ENCODE measurements at places on chromosomes 16 and 17.

- DNase-seq: no peak
These were observed 54.5 kb downstream of the PAFAH1B1 start for GRCh38 chr17:2647957-2648356.

DNA sequence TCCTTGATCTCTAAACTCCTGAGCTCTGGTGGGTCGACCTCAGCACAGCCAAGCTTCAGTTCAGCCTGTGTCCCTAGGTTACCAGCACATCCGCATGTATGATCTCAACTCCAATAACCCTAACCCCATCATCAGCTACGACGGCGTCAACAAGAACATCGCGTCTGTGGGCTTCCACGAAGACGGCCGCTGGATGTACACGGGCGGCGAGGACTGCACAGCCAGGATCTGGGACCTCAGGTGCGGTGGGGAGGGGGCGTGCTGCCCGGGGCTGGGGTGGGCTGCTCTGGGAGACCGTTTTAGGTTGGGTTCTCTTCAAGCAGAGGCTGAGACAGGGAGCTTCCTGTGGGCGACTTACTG lies 1.1 kb downstream of the MLST8 start:
- DNase-seq: no peak

- DNase-seq: no peak
These were observed 271.2 kb downstream of the CBLN1 start for GRCh38 chr16:49010396-49010795.

DNA sequence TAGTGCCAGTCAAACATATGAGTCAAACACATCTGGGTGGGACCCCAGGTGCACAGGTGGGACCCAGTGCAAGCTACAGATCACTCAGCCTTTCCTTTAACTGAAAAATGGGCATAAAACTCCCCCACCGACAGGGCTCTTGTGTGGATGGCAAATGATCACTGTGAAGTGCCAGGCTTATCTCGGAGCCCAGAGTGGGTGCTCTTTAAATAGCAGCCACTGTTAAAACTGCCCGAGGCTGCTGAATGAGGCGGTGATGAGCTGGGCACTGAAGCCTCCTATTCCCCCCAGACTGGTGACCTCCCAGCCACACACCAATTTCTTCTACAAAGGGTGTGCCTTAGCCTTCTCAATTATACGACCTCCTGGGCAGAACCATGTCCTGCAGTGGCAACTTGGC lies 433.8 kb downstream of the SLC39A11 start:
- no peak for DNase-seq

GRCh38 chr17:46262271-46262670 lies 32.7 kb upstream of the LRRC37A start:
- no peak for DNase-seq

DNA sequence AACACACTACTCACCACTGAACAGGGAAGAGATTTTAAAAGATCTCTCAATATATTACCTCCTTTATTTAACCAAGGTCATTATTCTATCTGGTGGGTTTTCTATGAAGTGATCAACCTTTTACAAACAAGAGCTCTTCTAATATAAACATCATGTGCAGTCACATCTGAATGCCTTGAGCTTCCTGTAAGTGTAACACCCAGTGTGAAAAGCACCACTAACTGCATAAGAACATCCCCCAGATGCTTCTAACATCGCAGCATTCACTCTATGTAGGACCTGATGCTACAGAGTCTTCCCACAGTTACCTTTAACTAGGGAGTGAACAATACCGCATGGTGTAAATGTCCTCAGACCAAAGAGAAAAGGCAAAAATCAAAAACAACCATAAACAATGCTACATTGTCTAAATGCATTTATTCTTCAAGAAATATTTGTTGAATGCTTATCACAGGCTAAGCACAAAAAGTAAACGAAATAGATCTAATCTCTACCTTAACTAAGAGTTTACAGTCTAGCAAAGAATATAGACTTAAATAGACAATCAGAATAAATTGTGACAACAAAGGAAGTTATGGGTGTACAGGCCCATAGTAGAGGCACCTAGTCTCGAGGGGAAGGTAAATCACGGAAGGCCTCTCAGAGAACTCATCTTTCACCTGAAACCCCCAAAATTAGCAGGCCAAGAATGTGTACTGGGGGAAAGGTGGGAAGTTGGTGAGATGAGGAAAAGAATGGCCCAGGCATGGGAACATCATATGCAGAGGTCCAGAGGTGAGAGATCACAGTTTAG lies 16.2 kb downstream of the SKAP1 start:
- no peak for DNase-seq

DNA sequence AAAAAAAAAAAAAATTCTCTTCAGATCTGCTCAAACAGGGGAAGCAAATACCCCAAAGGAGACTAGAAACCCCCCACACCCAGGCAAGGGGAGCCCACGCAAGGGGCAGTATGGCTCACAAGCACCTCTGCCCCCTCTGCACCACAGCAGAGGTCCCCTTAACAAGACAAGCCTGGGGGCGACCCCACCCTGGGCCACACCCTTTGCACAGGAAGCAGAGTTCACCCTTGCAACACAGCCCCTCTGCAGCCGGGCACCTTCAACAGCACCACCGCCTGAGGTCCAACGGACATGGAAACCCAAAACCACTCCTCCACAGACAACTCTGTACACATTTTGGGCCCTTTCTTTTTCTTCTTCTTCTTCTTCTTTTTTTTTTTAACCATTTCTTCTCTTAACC lies 12.8 kb downstream of the AXIN1 start:
- DNase-seq: no peak

- DNase-seq: no peak
These were observed 96.8 kb downstream of the IRF8 start for GRCh38 chr16:85995541-85996423.

DNA sequence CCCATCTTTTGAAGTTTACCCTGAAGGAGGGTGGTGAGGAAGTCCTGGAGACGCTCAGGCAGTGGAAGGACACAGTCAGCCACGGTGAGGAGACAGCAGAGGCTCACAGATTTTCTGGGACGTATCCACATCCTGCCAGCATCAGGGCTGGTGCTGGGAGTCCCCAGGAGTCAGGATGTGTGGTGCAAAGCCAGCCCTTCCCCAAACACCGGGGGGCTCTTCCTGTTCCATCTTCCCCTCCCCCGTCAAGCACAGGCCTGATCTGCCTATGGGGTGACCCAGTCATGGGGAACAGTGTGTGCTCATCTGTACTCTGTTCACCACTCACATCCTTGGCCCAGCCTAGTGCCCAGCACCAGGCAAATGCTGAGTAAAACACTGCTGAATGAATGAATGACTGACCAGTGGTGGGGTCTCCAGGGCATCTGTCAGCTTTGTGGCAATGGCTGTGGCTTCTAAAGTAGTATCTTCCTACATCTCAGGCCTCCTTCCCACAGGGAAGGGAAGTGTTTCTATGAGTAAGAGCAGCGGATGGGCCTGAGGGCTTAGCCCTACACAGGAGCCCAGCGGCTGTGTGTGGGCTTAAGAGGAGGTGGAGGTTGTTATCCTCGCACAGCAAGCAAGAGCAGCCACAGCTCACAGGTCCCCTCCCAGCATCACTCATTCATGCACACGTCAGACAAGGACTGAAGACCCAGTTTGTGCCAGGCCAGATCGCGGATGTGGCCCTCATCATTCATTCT lies 23.3 kb downstream of the NOS2 start:
- DNase-seq: no peak

DNA sequence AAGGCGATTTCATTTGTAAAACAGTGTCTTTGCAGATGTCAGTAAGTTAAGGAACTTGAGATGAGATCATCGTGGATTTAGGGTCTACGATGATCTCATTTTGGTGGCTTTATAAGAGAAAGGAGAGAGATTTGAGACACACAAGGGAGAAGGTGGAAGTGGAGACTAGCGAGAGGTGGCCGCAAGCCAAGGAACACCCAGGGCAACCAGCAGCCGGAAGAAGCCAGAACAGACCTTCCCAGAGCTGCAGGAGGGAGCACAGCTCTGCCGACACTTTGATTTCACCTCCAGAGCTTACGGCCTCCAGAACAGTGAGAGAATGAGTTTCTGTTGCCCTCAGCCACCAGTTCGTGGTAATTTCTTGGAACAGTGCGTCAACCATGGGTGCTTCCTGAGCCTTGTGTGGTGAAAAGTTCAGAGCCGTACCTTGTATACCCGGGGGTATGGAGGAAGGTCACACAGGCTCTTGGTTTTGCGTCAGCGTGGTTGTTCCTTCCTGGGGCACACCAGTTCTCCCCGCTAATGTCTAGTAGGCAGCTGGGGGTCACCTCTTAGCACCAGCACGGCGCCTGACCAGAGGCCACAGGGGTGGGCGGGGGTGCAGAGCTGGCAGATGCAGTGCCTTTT lies 12.9 kb upstream of the SEC14L1 start:
- DNase-seq: no peak

DNA sequence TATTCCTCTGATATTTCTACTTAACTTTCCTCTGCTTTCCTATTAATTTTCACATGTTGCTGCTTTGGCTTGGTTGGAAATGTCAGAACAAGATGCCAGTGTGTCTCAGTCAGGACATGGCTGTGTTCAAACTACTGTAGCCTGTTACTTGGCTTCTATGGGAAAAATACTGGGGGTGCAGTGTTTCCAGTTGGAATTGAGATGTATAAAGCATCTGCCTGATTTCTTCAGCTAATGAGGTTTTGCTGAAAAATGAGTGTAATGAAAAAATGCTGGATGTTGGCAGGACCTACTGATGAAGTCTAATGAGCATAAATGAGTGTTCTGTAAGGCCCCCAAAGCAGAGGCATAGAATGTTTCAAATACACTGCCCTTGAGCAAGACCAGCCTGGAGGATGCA lies 166.6 kb downstream of the PHKB start:
- no peak for DNase-seq

- peak; percentile 59 for DNase-seq
These were observed 527 bp upstream of the MGAT5B start for GRCh38 chr17:76867578-76868175.

DNA sequence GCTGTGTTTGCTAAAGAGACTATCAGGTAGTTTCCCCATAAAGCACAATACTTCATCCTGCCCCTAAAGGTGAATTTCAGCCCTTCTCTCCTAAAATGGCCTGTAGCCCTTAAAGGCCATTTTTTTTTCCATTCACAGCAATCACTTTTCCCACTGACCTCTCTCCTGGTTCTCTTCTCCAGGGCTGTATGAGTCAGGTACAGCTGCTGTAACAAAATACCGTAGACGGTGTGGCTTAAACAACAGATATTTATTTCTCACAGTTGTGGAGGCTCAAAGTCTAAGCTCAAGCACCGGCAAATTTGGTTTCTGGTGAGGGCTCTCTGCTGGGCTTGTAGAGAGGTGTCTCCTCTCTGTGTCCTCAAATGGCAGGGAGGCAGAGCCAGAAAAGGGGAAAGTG lies 44.7 kb downstream of the ZNF18 start:
- no peak for DNase-seq

- no peak for DNase-seq
These were observed 26.7 kb downstream of the PLD6 start for GRCh38 chr17:17179371-17179827.

DNA sequence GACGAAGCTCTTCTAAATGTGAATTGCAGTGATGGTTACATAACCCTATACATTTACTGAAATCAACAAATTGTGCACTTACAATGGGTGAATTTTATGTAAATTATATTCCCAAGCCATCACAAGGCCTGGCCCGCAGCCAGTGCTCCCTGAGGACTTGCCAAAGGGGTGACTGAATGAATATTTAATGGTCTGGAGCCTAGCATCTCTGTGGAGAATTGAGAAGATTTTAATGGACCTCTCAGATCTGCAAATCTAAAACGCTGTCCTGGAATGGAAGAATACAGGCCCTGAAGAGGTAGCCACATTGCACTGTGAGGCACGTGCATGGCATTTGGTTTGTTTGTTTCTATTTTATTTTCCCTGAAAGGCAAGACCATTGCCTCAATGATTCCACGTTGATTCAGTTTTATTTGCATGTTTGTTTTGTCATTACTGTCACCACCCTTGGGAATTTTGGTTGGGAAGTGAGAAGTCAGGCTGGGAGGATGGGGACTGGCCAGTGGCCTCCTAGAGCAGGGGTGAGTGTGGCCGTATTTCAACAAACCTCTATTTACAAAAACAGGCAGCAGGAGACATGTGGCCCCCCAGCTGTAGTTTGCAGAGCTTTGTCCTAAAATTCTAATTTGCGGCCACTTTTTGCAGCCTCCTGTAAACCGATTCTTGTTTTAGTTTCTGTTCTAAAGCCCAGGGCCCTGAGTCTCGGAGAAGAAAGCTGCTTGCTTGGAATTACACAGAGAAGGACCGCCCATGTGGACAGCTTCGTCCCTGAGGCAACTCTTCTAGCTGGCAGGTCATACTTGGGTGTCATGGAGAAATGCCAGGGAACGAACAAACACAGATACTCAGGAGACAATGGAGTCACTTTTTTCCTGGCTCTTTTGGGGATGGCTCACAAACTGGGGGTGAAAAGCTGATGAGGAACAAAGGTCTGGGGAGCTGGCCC lies 40.5 kb upstream of the GCSH start:
- peak; percentile 60 for DNase-seq

- no peak for DNase-seq
These were observed 53.1 kb downstream of the LITAF start for GRCh38 chr16:11533588-11533987.

DNA sequence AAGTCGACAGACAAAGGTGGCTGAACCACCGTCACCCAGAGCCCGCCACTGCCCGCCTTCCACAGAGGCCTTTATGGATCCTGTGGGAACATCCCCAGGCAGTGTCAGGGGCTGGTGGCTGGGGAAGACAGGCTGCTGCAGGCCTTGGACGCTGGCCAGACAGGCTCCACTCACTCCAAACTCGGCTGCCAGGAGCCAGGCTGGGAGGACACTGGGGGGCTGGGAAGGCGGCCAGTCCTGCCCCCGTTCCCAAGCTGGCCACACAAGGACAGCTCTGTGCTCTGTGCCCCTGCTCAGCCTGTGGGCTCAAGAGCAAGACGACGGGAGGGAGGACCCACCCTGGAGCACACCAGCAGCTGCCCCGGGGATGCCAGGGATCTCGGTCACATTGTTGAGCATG lies 7.6 kb upstream of the LCAT start:
- no peak for DNase-seq

DNA sequence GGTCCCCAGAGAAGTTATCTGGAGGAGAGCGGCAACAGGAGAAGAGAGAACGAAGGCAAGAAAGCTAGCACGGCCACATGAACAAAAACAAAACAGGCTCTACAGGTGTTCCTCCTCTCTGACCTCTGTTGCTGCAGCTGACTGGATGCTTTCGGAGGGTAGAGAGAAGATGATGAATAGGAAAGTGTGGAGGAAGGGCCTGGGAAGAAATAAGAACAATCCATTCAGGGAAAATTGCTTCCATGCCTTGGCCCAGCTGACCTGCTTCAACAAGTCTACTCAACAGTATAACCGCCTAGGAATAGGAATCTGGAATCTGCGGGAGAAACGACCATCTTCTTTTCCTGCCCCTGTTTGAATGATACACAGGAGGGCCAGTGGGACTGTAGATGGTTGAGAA lies 258.5 kb downstream of the ZFHX3 start:
- no peak for DNase-seq

Data from trophoblast cell (in vitro differentiated cells and primary cell).